ENCODE measurements at places on chromosomes 5 and 9.

GRCh38 chr5:145473042-145473642 is 362.0 kb downstream of the PRELID2 start:
- DNase-seq = no peak

GRCh38 chr5:126814721-126815404 is 37.9 kb downstream of the LMNB1 start:
- DNase-seq = no peak

DNA sequence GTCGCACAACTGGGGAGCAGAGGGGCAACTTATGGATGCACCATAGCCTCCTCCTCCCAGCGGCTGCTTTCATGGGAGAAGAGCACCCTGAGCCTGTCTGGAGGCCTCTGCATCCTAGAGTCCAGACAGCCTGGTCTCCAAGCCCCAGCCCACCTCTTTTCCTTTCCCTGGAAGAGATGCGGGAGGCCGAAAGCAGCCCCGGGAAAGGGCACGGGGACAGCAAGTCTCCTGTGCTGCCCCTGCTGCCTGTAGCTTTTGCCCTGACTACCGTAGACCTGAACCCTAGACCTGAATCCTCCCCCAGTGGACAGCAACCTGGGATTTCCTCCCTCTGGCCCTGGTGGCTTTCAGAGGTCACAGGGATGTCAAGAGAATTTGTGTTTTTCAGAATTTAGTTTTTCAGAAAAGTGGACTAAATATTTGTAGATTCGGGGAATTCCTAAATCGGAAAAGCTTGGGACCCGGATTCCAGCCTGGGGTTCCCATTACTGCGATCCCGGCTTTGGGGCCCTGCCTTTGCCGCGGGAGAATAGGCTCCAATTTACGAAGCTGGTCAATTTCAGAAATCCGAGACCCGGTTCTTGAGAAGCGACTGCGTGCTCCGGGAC is 4.3 kb upstream of the PITX1 start:
- no peak for DNase-seq

DNA sequence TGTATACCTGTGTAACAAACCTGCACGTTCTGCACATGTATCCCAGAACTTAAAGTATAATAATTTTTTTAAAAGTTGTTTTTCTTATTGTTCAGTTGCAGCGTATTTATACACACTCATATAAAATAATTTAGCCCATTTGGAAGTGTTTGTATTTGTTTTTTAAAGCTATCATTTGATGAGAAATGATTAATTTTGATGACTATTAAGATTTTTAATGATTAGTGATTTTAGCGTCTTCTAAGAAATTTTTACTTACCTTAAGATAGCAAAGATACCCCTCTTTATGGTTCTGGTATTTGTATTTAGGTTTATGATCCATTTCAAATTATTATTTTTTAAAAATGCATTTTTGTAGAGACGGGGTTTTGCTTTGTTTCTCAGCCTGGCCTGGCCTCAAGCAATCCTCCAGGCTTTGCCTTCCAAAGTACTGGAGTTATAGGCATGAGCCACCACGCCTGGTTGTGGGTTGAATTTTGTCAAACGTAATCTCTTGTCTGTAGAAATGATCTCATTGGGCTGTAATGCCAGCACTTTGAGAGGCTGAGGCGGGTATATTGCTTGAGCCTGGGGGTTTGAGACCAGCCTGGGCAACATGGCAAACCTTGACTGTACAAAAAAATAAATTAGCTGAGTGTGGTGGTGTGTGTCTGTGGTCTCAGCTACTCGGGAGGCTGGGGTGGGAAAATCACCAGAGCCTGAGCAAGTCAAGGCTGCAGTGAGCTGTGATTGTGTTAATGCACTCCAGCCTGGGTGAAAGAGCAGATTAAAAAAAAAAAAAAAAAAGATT is 26.9 kb downstream of the CSNK1G3 start:
- DNase-seq = no peak

- DNase-seq = no peak
Observed at GRCh38 chr5:81825237-81825636, 74.3 kb upstream of the SSBP2 start.

GRCh38 chr5:5192681-5193080 is 52.6 kb downstream of the ADAMTS16 start:
- DNase-seq = peak; percentile 47

GRCh38 chr5:157828944-157829639 is 29.9 kb downstream of the CLINT1 start:
- no peak for DNase-seq

GRCh38 chr9:105932276-105932675 is 237.9 kb downstream of the TMEM38B start:
- no peak for DNase-seq

DNA sequence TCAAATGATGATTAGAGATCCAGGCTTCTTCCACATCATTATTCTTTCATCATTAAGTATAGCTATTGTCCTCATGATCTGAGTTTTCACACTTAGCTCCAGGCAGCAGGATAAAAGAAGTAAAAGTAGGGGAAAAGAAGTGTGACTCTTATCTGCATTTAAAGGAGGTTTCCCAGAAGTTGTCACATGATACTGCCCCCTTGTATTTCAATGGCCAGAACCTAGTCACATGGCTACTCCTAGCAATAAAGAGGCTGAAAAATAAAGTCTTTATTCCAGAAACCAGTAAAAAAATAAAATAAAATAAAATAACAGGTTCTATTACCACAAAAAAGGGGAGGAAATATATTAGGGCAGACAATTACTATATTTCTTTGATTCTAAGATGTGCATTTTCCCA is 5.3 kb upstream of the NDUFS4 start:
- DNase-seq = no peak

DNA sequence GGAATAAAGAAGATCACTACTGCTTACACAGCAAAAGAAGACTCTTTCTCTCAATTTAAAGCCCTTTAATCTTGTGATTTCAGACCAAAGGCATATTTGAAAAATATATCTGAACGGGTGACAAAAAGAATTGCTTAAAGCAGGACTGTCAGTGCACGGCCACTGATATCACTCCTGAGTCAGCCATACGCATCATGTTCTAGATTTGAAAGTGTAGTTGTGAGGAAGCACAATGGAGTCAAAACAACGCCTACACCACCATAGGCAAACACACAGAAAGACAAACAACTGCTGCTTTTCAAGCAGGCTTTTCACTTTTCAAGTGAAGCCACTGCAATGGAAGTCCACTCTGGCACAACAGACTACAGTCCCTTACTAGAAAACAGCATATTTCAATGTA is 141.7 kb downstream of the AUH start:
- no peak for DNase-seq

GRCh38 chr5:146426853-146427618 is 20.1 kb upstream of the TCERG1 start:
- DNase-seq = no peak

DNA sequence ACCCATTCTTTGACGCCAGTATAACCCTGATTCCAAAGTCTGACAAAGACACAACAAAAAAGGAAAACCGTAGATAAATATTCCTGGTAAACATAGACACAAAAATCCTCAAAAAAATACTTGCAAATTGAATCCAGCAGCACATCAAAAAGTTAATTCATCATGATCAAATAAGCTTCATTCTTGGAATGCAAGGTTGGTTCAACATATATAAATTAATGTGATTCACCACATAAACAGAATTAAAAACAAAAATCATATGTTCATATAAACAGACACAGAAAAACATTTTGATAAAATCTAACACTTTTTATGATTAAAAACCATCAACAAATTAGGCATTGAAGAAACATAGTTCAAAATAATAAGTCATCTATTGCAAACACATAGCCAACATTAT is 324.2 kb upstream of the TRPC7 start:
- DNase-seq = no peak

DNA sequence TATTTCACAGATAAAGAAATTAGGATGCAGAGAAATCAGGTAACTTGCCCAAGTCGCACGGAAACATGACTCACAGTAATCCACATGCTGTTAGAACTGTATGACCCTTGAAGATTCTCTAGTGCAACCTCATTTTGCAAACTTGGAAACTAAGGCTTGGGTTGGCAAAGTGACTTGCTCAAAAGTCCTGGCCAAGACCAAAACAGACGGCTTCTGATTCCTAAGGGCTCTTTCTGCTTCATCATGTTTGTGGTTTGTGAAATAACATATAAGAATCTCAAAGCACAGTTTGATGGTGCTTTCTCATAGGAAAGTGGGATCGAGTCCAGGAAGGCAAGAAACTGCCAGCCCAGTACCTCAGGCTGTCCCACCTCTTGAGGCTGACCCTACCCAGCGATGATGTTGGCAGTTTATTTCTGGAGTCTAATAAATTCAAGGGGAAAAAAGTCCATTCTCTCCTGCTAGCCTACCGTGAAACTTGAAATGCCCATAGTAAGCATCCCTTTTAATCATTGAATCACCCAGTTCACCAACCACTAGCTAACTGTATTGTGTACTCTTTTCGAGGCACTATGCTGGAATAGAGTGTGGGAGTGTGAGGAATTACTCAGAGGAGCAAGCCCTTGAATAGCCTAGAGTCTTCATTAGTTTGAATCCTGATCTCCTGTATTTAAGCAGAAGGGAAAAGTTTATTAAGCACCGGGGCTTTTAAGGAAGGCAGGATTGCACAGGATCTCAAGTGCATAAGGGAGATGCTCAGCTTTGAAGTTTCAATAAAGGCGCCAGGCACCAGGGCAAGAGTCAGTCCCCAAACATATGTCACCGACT is 14.1 kb downstream of the CAPSL start:
- DNase-seq = no peak

DNA sequence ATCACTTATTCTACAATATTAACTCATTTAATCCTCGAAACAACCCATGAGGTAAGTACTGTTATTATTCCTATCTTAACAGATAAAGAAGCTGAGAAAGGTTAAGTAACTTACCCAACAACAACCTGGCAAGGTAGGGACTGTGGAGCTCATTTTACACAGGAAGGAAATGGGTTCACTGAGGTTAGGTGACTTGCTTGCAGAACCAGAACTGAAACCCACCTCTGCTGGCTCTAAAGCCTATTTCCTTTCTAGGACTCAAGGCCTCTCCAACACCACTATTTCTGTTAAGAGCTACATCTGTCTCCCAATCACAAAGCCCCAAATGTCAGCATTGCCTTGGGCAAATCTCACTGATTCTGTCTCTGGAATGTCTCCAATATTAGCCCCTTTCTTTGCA is 38.9 kb upstream of the IFNK start:
- no peak for DNase-seq
